ENCODE measurements at places on chromosomes 6 and 20.
A peak's percentile ranks its signal among the peaks of the same experiment; 100 is the strongest.

GRCh38 chr6:26240157-26241032, 124.6 kb upstream of the BTN3A2 start:
- peak; percentile 64 for DNase-seq

DNA sequence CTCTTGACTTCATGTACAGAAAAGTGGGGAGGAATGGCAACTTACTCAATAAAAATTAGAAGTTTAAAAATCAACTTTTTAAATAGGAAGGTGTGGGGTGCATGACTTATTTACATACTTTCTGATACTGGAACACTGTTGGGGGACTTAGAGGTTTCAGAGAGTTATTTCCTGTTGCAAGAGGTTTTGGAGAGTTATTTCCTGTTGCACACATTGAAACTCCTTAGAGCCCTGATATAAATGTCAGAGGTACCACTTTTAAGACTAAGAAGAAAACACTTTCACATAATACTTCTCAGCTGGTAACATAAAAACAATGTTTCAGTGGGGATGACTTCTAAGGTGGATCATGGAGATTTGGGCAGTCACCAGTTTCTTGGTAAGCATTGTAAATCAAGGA, 579.9 kb downstream of the MMUT start:
- no peak for DNase-seq

GRCh38 chr6:156889469-156889868, 112.3 kb downstream of the ARID1B start:
- DNase-seq, result no peak

DNA sequence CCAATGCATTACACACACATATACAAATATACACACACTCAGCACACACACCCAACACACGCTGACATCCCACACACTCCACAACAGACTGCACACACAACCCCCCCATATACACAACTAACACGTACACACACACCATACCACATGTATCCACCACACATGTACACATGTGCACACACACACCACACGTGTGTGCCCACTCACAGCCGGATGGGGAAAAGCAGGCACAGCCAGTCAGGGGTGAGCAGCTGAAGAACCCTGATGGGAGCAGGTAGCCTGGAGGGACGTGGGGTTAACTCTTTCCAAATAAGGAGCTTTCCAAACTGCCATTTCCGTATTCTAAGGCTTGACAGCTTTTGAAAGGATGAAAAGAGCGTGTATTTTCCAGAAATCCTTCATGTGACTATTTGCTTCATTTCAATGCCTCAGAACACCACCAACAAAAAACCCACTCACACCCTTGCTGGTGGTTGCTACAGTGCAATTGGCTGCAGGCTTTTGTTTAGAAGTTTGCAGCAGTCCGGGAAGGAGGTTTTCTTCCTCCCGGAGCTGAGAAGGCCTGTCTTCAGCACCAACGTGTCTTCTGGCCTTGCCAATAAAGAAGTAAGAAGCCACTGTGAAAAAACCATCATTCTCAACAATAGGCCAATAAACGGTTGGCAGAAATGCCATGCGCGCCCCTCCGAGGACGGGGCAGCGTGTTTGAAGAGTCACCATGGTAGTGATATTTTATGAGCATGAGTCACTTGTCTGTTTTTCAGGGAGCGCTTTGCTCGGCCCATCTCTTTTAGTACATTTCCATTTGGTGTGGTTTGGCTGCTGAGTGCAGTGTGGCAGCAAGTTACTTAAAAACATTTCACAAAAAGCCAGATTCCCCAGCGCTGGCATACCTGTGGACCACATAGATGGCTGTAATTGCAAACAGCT, 131.3 kb upstream of the GMDS start:
- DNase-seq, result peak; percentile 74

- DNase-seq, result no peak
These were observed 25.8 kb downstream of the SAMD5 start for GRCh38 chr6:147534116-147534860.

- no peak for DNase-seq
These were observed 57.6 kb downstream of the IMPG1 start for GRCh38 chr6:76014626-76015530.

GRCh38 chr6:100366419-100366818, 98.3 kb downstream of the SIM1 start:
- DNase-seq, result no peak

DNA sequence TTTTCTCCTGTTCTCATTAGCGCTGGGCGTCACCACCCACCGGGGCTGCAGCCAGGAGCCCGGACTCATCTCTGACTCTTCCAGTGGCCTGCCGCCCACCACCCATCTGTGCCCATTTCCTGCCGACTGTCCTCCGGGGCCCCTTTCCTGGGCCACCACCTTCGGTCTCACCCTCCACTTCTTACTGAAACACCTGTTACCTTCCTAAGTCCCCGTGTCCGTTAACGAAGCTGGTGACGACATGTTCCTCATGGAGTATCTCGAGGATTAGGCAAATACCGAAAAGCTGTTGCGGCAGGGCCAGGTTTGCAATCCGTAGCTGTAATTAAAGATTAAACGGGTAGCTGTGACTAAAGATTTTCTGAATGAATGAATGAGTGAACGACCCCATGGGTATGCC, 80.2 kb downstream of the SRC start:
- DNase-seq, result no peak

DNA sequence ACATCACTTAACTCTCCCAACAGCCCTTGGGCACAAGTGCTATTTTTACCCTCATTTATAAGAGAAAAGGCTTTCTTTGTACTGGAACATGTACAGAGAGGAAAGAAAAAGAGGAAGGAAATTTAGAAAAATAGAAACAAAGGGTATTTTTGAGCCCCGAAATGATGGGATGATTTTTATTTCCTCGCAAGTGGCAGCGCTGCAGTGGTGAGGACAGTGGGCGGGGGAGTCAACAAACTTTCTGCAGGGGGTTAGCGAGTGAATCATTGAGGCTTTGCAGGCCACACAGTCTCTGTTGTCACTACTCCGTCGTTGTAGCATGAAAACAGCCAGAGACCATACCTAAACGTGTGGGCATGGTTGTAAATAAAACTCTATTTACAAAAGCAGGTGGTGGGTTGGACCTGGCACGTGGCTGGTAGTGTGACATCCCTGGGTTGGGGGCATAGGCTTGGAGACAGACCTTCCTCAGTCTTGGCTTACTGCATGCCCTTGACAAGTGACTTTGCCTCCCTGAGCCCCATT, 25.5 kb upstream of the OCSTAMP start:
- DNase-seq, result no peak

DNA sequence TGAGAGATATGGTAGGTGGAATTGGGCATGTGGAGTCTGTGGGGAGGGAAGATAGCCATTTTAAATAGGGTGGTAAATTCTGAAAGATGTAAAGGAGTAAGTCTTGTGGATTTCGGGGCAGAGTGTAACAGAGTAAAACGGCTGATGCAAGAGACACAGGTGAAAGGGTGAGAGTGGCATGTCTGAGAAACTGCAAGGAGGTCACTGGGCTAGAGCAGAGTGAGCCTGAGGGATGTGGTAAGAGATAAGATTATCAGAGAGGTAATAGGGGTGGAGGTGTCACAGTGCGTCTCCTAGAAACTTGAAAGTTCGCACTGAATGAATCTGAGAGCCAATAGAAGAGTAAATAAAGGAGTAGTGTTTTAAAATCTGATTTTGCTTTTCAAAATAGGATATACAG, 308.1 kb downstream of the EPM2A start:
- no peak for DNase-seq

GRCh38 chr6:16148498-16148897, 19.6 kb downstream of the MYLIP start:
- no peak for DNase-seq

GRCh38 chr6:72691249-72691648, 69.4 kb downstream of the KCNQ5 start:
- DNase-seq, result no peak

DNA sequence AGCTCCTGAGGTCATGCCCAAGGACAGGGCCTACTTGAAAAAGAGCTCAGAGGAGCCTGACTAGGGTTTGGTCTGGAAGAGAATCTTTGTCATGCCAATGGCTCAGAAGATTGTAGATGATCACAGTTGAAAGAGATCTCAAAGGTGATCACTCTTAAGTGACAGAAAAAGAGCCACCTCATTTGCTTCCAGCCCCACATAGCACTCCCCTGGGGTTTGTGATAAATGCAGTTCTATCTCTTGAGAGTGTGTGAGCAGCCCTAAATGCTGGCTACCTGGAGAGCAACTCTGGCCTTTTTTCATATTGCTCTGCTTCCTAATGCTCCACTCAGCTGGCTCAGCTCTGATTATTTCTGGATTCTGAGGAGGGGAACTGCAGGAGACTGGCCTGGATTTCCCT, 39.3 kb downstream of the KLHL32 start:
- no peak for DNase-seq

DNA sequence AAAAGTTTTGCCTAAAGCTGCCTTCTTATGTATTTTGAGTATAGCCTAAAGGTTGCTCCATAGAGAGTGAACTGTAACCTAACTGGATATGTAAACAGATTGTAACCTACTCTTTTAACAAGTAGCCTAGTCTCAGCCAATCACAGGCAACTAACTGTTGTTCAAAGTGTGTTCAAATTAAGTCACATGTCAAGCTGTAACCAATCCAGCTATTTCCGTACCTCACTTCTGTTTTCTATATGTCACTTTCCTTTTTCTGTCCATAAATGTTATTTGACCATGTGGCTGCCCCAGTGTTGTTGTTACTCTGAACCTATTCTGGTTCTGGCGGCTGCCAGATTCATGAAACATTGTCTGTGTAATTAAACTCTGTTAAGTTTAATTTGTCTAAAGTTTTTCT, 47.4 kb upstream of the RNGTT start:
- no peak for DNase-seq

DNA sequence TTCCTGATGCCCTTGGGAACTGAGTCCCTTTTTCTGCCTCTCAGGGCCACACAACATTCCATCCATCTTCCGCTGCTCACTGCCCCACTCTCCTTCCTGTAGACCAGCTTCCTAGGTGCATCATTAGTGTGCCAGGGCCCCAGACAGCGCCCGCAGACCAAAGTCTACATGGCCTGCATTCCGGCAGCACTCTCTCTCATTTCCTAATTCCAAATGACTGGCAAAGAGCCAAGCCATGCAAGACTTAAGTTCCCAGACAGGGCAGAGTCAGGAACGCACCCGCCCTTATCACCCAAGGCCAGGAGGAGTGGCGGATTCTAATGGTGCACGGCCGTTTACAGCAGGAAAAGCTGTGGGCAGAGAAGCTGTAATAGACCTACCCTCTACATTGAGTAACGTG, 159.8 kb upstream of the ARID1B start:
- DNase-seq, result no peak

DNA sequence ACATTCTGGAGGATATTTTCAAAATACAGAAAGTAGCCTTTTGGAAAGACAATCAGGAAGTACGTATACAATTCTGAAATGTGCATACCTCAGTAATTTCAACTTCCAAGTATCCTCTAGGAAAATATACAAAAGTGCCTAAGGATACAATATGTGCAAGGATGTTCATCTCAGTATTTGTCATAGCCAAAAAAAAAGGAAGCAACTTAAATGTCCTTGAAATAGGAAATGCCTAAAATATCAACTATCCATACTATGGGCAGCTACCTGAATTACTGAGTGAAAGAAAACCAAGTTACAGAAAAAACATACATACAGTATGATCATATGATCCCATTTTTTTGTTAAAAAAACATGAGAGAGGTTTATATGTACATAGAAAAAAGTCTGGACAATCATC, 1.5 kb downstream of the PPIL1 start:
- no peak for DNase-seq

GRCh38 chr6:157163434-157164159, 159.7 kb downstream of the TMEM242 start:
- no peak for DNase-seq

DNA sequence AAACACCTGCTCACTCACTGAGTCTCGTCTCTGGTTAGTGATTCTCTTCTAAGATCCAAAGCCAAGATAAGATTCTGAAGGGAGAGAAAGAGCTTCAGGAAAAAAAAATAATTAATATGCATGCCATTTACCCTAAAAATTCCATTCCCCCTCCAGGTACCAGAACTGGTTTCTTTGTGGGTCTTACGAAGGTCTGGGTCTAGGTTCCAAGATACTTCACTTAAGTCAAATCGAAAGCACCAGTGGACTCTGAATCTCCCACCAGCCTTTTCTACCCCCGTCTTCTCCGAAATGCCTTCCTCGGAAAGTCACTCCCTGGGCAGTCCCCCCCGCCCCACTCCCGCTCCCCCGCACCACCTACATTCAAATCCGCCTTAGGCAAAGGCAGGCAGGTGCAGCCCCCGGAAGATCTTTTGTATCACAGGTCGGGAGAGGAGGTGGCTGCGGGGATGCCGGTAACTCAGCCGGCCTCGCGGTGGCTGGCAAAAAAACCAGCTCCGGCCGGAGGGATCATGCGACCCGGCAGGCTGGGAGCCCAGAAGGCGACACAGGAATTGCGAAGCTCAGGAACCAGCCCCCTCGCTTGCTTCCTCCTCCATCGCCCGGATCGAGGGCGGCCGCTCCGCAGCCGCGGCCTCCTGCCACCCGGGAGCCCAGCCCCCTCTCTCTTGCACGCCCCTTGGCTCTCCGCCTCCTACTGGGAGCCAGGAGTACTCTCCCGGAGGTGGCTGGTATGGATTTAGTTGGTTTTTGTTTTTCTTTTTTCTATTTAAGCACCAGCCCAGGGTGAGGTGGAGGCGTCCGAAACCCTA, at the start of gene BCL2L1:
Gene BCL2L1 (minus strand): TSS at position 612 of the 812 bp plus-strand sequence. CDS start 650 bp downstream, outside the sequence.
- no peak for DNase-seq

DNA sequence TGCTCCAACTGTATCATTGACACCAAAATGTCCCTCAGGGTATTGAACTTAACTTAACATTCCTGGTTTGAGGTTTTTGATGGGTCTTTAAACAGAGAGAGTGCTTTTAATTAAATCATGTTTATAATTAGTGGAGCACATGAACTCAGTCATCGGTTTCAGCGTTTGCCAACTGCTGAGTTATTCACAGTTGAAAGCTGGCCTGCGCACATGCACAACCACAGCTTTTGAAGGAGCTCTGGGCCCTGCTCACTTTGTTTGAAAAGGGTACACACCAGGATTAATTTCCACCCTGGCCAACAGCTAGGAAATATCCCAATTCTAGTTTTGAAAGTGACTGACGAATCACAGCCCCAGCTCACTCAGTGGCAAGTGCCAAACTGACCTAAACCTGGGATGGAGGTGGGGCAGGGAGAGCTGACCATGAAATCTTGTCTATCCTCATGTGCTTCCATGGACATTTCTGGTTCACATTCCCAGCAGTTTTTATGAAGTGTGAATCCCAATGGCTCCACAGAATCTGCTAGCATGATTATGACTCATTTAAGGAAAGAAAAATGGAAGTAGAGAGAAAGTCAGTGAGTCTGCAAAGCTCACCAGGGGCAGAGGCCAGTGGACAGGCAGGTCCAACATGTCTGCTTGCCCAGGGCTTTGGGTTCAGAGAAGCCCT, 247.8 kb downstream of the FNDC1 start:
- no peak for DNase-seq

DNA sequence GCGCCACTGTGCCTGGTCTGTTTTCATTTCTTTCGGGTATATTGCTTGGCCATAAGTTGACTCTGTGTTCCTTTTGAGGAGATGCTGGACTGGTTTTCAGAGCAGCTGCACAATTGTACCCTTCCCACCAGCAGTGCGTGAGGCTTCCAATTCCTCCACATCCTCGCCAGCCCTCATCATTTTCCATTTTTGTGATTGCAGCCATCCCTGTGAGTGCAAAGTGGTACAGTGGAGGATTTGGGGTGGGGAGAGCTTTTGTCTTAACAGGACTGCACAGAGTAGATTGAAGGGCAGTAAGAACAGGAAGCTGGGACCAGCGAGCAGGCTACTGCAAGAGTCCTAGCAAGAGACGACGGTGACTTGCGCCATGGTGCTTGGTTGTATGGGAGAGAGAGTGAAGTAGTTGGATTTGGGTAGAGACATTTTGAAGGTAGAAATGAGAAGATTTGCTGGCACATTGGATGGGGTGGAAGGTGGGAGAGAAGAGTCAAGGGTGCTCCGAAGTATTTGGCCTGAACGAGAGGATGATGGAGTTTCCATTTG, 18.3 kb downstream of the BCAS4 start:
- DNase-seq, result no peak
